A673 (cell line): ENCODE measurements at places on chromosomes 5 and 9.
A peak's percentile ranks its signal among the peaks of the same experiment; 100 is the strongest.

GRCh38 chr5:78411586-78411985, 51.2 kb downstream of the SCAMP1 start:
- DNase-seq, result no peak

- peak; percentile 48 for DNase-seq
Observed at GRCh38 chr5:42745856-42746255, 10.8 kb upstream of the CCDC152 start.

- no peak for DNase-seq
Observed at GRCh38 chr9:34372467-34373011, 4.2 kb downstream of the MYORG start.

DNA sequence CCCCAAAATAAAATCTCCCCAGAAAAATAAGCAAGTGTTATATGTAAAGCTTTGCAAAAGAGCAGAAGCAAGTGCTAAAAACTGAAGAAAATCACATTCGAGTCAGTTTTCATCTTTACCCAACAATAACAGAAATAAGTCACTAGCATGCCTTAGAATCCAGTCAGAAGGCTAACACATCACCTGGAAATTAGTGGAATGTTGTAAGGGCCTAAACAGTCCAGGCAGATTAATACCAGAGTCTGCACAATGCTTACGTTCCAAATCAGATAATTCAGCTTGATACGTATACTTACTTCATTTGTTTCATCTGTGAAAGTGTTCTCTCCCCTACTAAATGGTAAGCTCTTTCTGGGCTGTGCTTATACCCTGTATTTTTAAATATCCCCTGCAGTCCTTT, 42.7 kb downstream of the SUSD1 start:
- DNase-seq, result no peak

GRCh38 chr9:131410044-131410491, 16.2 kb downstream of the PRRC2B start:
- DNase-seq, result no peak

DNA sequence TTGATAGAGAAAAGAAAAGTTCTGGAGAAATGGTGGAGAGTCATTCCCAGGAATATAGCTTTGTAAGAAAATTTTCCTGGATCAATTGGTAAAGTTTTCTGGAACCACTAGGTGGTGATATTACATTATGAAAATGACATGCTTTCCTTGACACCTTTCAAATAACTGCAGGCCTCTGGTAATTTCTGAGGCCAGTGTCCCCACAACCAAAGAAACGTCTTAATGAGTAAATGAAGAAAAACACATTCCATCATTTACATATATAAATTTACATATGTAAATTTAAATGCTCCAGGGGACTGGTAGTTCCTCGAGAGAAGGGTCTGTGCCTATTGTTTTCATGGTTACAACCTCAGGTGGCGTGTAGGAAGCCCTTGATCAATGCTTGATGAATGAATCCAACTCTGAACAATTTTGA, 17.2 kb upstream of the RGS3 start:
- peak; percentile 65 for DNase-seq

GRCh38 chr5:160271396-160271795, 41.0 kb downstream of the CCNJL start:
- peak; percentile 95 for DNase-seq

- DNase-seq, result peak; percentile 69
Observed at GRCh38 chr5:113336975-113337374, 97.8 kb downstream of the TSSK1B start.

- no peak for DNase-seq
Observed at GRCh38 chr5:169804861-169805260, 167.8 kb downstream of the DOCK2 start.

DNA sequence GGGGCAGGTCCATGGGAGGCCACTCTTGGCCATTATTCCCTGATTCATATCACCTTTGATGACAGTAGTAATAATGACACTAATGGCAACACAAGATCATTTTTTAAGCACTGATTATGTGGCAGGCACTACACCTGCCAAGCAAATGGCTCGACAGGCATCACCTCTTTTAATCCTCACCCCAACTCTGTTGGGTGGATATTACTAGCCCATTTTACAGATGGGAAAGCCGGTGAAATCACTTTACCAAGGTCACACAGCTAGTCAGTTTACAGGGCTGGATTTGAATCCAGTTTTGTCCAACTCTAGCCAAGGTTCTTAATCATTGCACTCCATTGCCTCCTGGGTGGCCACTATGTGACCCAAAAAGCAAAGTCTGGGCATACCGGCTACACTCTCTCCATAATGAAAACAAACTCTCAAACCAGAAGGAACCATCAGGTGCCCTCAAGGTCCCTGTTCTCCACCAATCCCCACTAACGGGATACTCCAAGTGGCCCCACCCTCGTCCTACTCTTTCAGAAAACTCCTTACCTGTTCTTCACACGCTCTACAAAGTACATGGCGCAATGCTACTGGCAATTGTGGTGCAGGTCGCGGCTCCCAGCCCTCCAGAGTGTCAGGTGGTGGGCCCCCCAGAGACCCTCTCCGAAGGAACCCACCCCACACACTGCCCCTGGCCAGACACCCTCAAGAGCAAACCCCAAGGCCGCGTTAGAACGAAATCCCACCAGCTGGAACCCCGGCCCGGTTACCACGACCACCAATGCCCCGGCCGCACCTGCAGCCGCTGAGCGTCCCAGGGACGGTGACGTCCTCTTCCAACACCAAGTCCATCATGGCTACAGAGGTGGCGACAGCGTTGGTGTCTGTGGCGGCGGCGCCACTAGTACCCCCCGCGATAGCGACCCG, 572 bp downstream of the CDK5RAP2 start:
- peak; percentile 33 for DNase-seq

DNA sequence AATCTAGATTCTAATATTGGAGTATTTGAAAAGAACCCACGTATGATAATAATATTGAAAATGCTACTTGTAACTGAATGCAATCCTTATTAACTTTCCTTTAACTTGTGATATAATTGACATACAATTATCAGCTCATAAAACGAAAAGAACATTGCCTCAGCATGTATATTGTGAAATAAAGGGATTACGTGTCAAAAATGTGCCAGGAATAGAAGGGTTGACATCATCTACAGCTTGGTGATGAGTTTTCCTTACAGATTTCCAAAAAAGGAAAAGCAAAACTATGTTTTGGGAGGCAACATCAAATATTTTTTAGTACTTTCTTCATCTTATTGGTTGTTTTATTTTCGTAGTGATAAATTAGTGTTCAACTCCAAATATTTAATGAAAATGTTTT, 266.0 kb upstream of the PTGER4 start:
- peak; percentile 29 for DNase-seq

DNA sequence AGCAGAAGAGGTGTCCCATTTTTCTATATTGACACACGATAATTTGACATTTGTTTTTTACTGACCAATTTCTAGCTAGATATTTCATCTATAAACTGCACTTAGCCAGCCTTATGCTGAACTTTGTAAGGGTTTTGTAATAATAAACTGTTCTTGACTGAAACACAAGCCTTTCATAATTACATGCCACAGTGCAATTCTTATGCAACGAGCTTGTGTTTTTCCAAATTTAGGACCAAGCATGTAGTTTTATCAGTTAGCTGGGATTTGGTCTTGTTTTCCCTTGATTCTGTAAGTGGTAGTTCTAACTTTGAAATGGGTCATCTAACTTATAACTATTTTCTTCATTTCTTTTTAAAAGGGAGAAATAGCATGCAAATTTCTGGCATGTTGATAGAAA, 1.3 kb upstream of the LURAP1L start:
- DNase-seq, result no peak

DNA sequence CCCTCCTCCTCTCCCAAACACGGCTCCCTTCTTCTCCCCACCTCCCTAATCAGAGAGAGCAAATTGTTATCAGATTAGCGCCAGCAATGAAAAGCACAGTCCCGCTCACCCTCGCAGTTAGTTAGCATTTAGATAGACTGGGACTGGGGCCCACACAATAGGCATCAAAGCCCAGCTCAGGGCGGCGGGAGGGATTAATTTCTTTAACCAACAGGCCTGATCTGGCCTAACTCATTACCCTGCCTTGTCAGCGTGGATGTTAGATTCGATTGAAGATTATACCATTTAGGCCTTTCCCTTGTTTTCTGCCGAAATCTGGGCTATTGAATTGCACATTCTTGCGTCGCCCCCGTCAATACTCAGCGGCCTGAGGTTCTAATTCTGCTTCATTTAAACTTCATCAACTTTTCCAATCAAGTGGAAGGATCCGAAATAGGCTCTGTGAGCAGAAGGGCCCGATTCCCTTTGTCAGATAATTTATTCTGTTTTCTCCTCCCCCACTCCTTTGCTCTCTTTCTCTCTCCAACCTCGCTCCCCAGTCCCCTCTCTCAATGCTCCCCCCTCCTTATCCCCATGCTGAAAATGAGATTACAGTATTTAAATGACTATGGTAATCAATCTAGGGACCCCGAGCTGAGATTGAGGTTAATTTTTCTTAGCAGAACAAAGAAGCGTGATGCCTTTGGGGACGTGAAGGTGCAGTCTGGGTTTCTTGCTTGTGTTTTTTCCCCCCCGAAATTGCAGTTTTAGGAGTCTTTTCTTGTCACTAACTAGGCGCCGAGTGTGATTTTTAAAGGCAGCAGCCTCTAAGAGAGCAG, 15.1 kb downstream of the CFAP77 start:
- no peak for DNase-seq

GRCh38 chr9:124535846-124536245, 28.6 kb upstream of the NR5A1 start:
- no peak for DNase-seq

GRCh38 chr5:61659221-61659696, 327.2 kb downstream of the ZSWIM6 start:
- no peak for DNase-seq

- DNase-seq, result no peak
Observed at GRCh38 chr5:55037890-55038289, 13.8 kb downstream of the GZMK start.

DNA sequence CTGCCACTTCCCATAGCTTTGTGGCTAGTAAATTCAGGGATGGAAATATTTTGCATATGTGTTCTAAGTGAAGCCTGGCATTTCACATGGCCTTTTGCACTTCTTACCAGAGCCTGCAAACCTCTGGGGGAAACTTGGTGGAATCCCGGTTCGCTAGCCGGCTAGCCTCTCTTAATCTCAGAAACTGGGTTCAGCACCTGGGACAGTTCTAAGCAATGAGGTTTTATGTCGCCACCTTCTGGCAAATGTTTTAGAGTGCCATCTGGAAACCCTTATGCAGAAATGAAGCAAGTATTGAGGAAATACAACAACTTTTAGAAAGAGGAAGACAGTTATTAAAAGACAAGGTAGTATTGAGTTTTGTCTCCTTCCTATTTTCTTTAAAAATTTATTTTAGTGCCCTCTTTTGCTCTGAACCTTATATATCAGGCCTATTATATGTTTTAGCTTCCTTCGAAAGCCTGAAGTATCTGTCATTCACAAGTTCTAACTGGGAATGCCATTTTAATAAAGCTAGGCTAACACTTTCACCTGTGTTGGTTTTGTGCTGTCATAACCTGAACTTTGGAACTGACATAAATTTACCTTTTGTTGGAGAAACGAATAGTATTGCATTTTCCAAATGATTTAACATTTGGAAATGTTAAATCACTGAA, 963 bp upstream of the HTR1A start:
- DNase-seq, result peak; percentile 78
